ENCODE measurements at places on chromosomes 12 and 14. TPM values are rescaled to one million over a fixed set of nuclear protein-coding genes. Genes with fewer than 3 reads are reported as not detected.

The SDR39U1 gene
- total RNA-seq, result 32.4 TPM

The RHOJ gene
- 13.7 TPM for total RNA-seq

The ITGB7 gene
- 2.9 TPM for total RNA-seq

The RNASE1 gene
- 65.1 TPM for total RNA-seq

The KCNC2 gene
- 7.5 TPM for total RNA-seq

The BCL11B gene
- 4.4 TPM for total RNA-seq

The ITGA7 gene
- 54.5 TPM for total RNA-seq

The GRIP1 gene
- total RNA-seq, result 50.9 TPM

The NAB2 gene
- total RNA-seq, result 26.2 TPM

The FLRT2 gene
- total RNA-seq, result 89.6 TPM

The CMA1 gene
- total RNA-seq, result not detected

The CCDC175 gene
- total RNA-seq, result 8.6 TPM

The C12orf54 gene
- total RNA-seq, result not detected

The RFX4 gene
- total RNA-seq, result 0.11 TPM

The FOXN4 gene
- total RNA-seq, result 3.4 TPM

The APOF gene
- total RNA-seq, result not detected

The CMKLR1 gene
- total RNA-seq, result 4.0 TPM

The ANO4 gene
- total RNA-seq, result 3.1 TPM

The NFE2 gene
- 3.7 TPM for total RNA-seq

The P2RX7 gene
- 4.0 TPM for total RNA-seq

The CD4 gene
- total RNA-seq, result 7.2 TPM

The SYNDIG1L gene
- 0.60 TPM for total RNA-seq

The RAB5B gene
- 84.3 TPM for total RNA-seq

The RIN3 gene
- total RNA-seq, result 7.2 TPM

The KLHL33 gene
- 0.99 TPM for total RNA-seq

The KLRC1 gene
- 0.27 TPM for total RNA-seq

The RD3L gene
- total RNA-seq, result 12.0 TPM

The CD69 gene
- total RNA-seq, result 9.8 TPM

The TSPAN19 gene
- 0.22 TPM for total RNA-seq

The SMIM41 gene
- not detected for total RNA-seq

The CLEC4C gene
- total RNA-seq, result not detected

The LMO3 gene
- total RNA-seq, result 31.8 TPM

The ASCL1 gene
- total RNA-seq, result 42.0 TPM

The P2RX2 gene
- total RNA-seq, result not detected

The KLRB1 gene
- 0.77 TPM for total RNA-seq

The SPATA7 gene
- total RNA-seq, result 44.7 TPM

The IFT43 gene
- total RNA-seq, result 42.2 TPM

The PRB2 gene
- not detected for total RNA-seq

The LMNTD1 gene
- not detected for total RNA-seq

Data from camera-type eye (tissue), 1 donor.